ENCODE measurements at places on chromosomes 4 and X.

- DNase-seq, result no peak
Observed at GRCh38 chr4:72975488-72975784, 94.1 kb downstream of the COX18 start.

- DNase-seq, result no peak
Observed at GRCh38 chr4:93084599-93085305, 743.8 kb upstream of the ATOH1 start.

GRCh38 chr4:83082777-83083176 is 31.8 kb downstream of the PLAC8 start:
- DNase-seq, result no peak

GRCh38 chrX:20224814-20225487 is 41.8 kb downstream of the RPS6KA3 start:
- DNase-seq, result no peak

DNA sequence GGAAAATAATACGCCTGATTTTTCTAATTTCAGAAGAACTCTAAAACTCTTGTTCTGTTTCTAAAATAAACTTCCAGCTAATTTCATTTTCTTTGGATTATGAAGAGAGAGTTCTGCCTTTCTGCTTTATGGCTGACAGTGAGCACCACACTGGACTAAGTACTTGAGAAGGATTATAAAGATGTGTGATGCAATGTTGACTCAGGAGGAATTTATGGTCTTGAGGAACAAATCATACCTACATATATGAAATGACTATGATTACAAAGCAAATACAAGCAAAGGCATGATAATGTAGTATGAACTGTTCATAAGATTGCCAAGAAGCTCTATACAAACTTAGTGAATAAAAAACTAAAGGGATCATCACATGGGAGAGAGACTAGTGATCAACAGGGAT is 13.0 kb upstream of the SLC25A5 start:
- DNase-seq, result no peak

DNA sequence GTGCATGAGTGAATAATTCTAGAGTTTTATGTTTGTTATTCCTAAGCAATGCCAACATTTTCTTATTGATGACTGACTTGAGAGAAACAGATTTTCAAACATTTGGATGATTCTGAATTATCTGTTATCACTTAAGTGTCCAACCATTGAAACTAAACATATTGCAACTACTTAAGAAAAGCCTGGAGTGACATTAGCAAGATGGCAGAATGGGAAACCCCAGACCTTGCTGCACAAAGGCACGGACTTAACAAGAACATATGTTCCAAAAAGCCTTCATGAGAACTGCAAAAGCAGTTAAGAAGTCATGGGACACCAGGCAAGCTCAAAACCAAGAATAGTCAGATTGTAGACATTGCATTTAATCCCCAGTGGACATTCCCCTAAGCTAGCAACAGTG is 215.1 kb downstream of the DCHS2 start:
- no peak for DNase-seq

DNA sequence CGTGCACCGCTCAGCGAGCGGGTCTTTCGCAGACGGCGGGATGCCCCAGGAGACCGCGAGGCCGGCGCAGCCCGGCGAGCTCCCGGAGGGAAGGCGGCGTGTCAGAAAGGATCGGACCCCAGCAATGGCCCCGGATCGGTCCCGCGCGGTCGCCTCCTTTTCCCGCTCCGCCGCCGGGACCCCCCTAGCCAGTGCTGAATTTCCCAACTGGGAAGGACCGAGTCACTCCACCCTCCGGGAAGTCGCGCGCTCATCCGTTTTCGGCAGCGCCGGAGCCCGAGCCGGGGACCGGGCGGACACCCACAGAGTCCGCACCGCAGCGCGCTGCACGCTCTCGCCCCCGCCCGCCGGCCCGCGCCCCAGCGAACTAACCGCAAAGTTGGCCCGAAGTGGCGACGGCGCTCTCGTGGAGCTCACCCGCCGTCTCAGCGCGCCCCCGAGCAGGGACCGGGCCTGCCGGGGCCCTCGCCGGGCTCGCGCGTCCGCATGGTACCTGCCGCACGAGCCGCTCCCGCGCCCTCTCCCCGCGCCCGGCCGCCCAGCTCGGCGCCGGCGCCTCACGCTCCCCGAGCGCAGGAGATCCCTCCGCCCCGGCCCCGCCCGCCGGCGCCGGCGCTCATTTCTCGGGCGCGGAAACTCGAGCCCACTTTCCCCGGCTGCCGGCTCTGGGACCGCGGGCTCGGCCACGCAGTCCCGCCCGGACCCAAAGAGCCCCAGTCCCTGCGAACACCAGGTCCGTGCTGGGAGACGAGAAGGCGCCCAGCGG is at the start of gene FAT1:
TSS of gene FAT1 (minus strand) at position 565 of the 766 bp plus-strand sequence. CDS start 14,029 bp downstream, outside the sequence.
- no peak for DNase-seq

- DNase-seq, result no peak
Observed at GRCh38 chr4:1288786-1289185, 905 bp upstream of the MAEA start.

DNA sequence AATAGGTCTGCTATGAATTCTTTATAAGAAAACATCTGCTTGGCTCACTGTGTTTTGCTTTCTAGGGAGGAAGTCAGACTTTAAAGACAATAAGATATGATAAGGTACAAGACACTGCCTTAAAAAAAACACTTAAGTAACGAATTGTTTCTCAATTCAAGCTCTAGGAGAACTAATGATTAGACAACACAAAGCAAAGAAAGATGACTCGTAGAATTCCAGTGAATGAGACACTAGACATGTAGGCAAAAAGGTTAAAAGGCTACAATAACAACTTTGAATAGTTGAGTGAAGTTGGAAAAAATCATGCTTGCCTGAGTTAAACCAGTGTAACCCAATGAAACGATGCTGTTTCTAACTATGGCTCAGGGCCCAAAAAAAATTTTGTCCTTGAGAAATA is 344.4 kb upstream of the ACTRT1 start:
- DNase-seq, result no peak

- DNase-seq, result no peak
Observed at GRCh38 chr4:104743215-104743653, 248.5 kb upstream of the CXXC4 start.

DNA sequence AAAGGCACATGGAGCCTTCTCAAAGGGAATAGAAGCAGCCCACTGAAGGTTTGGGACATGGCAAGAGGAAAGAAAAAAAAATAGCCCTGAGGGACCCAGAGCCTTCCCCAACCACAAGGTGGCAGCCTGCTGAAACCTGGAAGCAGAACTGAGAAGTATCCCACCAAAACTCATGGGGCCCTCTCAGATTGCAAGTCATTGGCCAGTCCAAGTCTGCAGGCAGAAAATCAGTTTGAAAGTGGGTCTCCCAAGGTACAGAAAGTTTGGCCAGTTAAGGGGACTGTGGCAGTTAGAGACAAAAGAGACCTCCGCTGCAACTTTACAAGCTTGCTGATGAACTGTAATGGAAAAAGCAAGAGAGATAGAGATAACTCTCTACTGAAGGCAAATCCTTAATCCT is 155.8 kb downstream of the ANTXR2 start:
- DNase-seq, result no peak

- no peak for DNase-seq
Observed at GRCh38 chrX:122421434-122422121, 762.5 kb upstream of the GRIA3 start.

DNA sequence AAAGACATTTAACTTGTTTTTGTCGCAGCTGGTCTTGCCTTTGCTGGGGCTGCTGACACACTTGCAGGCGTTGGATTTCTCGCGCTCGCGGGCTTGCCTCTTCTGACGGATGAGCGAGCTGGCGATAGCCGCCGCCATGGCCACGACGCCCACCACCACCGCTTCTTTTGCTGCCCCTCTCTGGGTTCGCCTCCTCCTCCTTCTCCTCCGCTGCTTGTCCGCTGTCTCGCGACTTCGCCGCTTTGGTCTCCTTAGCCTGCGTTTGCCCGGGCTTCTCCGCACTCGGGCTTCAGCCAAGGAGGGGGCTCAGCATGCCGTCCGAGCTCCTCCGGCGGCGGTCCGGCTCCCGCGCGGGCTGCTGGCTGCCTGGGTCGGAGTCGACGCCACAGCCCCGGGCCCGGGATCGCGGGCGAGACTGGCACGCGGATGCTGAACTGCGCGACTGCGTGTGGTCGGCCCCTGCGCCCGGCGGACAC is 613 bp downstream of the FGF13 start:
- no peak for DNase-seq

GRCh38 chrX:323721-324628 is 5.4 kb upstream of the GTPBP6 start:
- DNase-seq, result no peak

DNA sequence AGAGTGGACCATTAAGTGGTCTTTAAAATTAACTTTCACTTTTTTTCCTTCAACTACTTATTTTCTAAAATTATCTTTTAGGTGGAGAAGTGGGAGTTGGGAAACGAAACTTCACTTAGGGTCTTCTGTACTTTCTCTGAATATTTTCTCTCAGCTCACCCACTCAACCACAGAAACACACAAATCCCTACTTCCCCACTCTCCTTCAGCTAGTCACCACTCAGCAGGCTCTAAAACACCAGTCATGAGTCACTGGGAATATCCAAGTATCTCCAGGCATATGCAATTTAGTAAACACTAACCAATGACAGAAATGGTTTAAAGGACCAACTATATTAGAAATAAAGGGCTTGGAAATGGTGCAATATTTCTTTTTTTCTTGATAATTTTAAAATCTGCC is 153.0 kb upstream of the RPS6KA6 start:
- DNase-seq, result no peak

GRCh38 chr4:137749466-137749865 is 217.2 kb upstream of the PCDH18 start:
- DNase-seq, result no peak

- DNase-seq, result no peak
Observed at GRCh38 chr4:113183032-113183605, 133.7 kb downstream of the ANK2 start.

DNA sequence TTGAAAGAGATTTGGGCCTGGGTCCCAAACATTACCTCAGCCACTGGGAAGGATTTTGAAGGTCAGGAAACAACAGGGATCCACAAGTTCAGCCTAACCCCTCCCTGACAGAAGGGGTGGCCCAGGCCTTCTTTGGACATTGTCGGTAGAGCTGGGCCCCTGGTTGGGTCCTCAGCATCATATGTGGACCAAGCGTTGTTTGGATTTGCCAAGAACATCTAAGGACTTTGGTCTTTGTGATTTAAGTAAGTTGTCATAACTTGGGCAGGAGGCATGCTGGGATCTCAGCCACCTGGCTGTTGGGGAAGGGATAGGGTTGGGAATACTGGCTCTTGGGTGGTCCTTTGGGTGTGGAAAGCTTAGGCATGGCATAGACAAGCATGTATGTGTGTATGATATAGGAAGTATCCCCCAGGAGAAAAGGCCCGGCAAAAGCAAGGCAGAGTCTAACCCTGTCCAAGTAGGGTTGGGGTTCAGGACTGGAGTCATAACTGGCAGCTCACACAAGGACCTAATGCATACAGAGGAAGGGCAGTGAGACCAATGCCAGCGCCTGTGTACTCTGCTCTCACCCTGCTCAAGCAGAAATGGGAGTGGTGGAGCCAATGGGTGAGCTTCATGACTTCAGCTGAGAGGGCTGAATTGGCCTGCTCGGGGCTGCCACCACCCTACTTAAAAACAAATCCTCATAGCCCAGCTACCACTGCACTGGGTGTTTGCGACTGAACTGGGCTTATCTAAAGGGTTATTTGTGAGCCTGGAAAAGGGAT is 102.8 kb downstream of the RTL5 start:
- DNase-seq, result no peak

GRCh38 chr4:57446266-57446665 is 336.1 kb upstream of the IGFBP7 start:
- DNase-seq, result no peak

GRCh38 chr4:184024637-184025036 is 119.5 kb downstream of the STOX2 start:
- no peak for DNase-seq

- DNase-seq, result no peak
Observed at GRCh38 chr4:152206185-152206584, 329.7 kb downstream of the FBXW7 start.

GRCh38 chr4:42627885-42628646 is 28.8 kb downstream of the ATP8A1 start:
- peak; percentile 18 for DNase-seq
